Fibroblast of lung (primary cell): ENCODE measurements at places on chromosomes 16 and 17.
A peak's percentile ranks its signal among the peaks of the same experiment; 100 is the strongest.

DNA sequence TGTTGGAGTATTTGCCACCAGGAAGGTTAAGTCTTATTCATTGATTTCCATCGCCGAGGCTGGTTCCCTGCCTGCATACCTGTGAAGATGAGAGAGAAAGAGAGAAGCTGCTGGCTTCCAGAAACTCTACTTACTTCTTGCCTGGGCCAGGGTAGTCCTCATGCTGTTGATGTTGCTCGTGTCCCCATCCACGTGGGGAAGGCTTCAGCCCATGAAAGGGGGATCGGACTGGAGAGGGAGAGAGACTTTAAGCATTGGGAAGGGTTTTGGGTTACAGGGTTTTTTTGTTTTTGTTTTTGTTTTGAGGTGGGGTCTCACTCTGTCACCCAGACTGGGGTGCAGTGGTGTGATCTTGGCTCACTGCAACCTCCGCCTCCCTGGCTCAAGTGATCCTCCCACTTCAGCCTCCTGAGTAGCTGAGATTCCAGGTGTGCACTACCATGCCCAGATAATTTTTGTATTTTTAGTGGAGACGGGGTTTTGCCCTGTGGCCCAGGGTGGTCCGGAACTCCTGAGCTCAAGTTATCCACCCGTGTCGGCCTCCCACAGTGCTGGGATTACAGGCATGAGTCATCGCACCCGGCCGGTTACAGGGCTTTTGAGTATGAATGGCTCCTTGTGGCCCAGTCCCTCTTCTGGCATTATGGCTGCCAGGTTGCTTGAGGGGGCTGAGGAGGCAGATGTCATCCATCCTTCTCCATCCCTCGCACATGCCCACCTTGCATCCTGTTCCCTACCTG, 26.6 kb downstream of the ITGB3 start:
- peak; percentile 60 for DNase-seq
- no peaks in the 10 kb centered on the region for H3K36me3 ChIP-seq

GRCh38 chr17:8410883-8411238, 13.2 kb upstream of the RNF222 start:
- DNase-seq = no peak
- no peaks in the 10 kb centered on the region for H3K36me3 ChIP-seq
- H3K27me3 ChIP-seq = no peaks in the 10 kb centered on the region
- no peak overlapping the region for H3K27ac ChIP-seq

- no peaks in the 10 kb centered on the region for H3K27me3 ChIP-seq
- no peak for DNase-seq
- no peak overlapping the region for H3K4me3 ChIP-seq
- no peak overlapping the region for H3K27ac ChIP-seq
- H3K4me1 ChIP-seq = no peaks in the 10 kb centered on the region
These were observed 166.7 kb downstream of the RBFOX3 start for GRCh38 chr17:79444198-79444597.

DNA sequence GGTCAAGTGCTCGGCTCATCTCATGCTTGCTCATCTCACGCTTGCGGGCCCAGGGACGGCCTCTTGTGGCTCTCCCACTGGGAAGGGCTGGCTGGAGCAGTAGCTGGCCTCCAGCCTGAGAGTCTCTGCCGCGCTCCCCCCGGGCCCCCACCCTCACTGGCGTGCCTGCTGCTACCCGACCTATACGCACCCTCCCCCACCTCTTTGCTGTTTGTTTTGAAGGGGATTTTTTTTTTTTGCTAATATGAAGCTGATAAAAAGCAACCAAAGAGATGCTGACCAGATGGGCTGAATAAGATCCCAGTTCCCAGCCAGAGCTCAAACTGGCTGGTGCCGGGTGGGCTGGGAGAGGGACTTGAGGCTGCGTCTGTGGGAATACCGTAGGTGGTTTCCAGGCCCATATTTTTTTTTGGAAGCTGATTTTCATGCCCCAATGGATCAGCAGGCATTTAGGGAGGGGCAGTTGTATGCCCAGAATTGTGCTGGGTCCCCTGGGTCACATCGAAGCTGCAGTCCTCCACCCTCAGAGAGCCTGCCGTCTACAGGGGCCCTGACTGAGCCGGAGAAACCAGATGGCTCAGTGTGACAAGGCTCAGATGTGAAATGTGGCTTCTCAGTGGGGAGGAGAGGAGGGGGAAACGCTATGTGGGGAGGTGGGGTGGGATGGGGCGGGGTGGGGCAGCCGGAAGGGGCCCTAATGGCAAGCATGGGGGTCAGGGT, 115.0 kb downstream of the RAP1GAP2 start:
- H3K4me1 ChIP-seq = no peaks in the 10 kb centered on the region
- H3K27ac ChIP-seq = no peak overlapping the region
- no peak overlapping the region for H3K4me3 ChIP-seq
- no peak for DNase-seq

DNA sequence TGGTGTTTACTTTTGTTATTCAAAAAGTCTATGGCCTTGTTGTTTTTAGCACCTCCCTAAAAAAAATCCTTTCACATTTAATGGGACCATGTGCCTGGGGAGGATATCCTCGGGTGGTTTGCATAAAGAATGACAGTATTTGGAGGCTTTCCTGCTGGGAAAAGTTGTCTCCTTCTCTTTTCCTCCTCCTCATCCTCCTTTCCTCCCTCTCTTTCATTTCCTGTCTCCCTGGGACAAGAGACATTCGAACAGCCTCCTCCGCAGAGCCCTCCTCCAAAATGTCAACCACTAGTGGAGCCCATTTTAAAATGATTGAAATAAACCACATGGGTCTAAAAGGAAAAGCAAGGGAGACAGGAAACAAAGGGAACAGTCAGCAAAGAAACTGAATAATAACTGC, 67.4 kb downstream of the MYH13 start:
- H3K27me3 ChIP-seq = no peaks in the 10 kb centered on the region
- no peak overlapping the region for H3K27ac ChIP-seq
- no peak overlapping the region for H3K4me3 ChIP-seq
- no peak for DNase-seq

- no peaks in the 10 kb centered on the region for H3K27me3 ChIP-seq
- no peak for DNase-seq
- no peak overlapping the region for H3K27ac ChIP-seq
These were observed 52.6 kb downstream of the C16orf95 start for GRCh38 chr16:87264634-87265033.
